ENCODE measurements at places on chromosomes 3 and 15.

GRCh38 chr3:28042095-28042635 is 199.3 kb upstream of the CMC1 start:
- DNase-seq: no peak

DNA sequence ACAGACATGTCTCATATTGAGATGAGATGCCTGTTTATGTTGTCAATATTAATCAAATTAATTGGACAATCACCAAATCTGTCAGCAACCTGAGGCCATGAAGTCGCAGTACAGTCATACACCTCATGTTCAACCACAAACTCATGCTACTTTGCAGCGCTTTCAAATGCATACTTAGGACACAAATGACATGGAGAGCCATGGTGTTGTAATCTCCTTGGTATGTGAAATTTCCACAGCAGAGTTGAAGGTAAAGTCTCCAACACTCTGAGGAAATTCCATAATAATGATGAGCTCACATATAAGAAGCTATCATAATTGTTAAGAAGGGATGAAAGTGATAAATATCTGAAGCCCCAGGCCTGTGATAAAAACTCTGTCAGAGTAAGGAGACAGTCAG is 873.9 kb downstream of the MCTP2 start:
- peak; percentile 40 for DNase-seq

DNA sequence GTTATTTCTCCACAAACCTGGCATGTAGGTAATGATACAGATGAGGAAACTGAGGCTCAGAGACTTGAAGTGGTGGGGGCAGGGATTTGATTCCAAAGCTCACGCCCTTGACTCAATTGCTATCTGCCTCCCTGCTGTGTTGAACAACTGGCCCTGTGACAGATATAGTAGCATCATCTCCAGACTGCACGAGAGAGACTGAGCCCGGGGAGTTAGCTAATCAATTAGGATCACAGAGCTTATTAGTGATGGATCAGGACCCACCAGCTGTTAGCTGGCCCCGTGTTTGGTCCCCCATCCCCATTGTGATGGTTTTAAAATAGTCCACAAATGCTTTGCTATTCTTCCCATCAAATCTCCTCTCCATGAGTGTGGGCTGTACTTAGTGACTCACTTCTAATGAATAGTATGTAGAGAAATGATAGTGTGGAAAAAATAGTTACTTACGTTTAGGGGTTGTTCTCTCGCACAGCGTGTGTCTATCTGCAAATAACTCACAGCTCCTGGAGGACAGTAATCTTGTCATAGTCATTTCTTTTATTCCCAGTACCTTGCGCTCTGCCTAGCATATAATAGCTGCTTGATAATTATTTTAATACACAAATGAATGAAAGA is 74.4 kb upstream of the KLF13 start:
- DNase-seq: no peak

DNA sequence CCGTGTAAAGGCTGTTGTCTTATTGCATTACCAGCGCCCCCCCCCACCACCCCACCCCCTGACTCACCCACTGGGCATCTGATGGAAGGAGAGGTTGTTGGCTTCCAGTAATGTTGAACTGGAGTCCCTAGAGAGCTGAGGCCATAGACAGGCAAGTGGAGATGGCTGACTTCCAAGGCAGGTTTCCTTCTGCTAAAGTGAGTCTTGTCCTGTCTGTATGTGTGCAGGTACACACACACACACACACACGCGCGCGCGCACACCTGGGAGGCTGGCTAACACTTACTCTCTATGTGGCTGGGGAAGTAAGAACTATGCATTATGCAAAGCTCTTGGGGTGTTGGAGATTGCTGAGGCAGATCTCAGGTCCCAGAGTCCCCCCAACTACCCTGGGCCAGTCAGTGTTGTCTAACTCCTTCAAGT is 1.6 kb upstream of the KY start:
- no peak for DNase-seq

- DNase-seq: no peak
Observed at GRCh38 chr15:77009176-77009575, 14.2 kb downstream of the PSTPIP1 start.

- no peak for DNase-seq
Observed at GRCh38 chr15:92578096-92578835, 77.3 kb downstream of the FAM174B start.

DNA sequence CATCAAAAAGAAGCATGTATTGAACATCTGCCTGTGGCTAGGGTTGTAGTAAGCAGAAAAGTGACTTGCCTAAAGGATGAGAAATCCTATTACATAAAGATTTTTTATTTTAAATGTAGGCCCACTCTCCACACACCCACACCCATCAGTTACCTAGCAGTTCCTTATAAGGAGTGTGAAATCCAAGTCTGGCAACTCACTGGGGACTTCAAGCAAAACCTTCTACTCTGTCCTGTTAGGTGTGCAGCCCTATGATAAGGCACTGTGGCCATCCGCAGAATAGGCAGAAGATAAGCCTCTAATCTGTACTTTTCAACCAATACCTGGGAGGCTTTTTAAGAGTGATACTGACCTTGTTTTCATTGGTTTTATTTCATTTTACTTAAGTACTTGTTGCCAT is 52.7 kb upstream of the TJP1 start:
- DNase-seq: no peak

DNA sequence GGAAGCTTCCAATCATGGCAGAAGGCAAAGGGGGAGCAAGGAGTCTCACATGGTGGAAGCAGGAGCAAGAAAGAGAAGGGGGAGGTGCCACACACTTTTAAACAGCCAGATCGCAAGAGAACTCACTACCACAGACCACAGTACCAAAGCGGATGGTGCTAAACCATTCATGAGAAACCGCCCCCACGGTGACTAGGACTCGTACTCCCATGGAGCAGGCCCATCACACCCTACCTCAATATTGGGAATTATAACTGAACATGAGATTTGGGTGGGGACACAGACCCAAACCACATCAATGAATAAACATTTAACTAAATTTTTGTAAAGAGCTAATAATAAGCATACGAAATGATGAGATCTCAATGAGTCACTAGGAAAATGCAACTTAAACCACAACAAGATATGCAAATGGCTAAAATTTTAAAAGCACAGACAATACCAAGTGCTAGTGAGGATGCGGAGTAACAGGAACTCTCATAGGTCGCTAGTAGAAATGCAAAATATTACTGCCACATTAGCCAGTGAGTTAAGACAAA is 10.0 kb downstream of the MRPS25 start:
- no peak for DNase-seq

- no peak for DNase-seq
Observed at GRCh38 chr3:33525232-33525631, 85.0 kb upstream of the UBP1 start.

DNA sequence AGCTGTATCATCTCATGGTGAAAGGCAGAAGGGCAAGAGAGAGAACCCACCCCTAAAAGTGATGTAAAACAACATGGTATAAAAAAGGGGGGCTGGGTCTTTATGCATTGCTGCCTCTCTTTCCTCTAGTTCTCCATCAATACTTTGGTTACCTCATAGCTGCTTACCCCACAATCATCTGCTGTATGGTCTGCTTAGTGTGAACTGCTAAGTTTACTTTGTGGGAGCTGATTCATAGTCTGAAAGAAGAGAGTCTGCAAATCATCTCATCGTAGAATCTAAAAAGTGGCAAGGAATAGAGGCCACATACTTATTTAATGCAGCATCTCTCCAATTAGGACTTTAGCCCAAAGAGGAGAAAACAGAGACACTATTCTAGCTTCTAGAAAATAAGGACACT is 546.8 kb downstream of the GBE1 start:
- no peak for DNase-seq

DNA sequence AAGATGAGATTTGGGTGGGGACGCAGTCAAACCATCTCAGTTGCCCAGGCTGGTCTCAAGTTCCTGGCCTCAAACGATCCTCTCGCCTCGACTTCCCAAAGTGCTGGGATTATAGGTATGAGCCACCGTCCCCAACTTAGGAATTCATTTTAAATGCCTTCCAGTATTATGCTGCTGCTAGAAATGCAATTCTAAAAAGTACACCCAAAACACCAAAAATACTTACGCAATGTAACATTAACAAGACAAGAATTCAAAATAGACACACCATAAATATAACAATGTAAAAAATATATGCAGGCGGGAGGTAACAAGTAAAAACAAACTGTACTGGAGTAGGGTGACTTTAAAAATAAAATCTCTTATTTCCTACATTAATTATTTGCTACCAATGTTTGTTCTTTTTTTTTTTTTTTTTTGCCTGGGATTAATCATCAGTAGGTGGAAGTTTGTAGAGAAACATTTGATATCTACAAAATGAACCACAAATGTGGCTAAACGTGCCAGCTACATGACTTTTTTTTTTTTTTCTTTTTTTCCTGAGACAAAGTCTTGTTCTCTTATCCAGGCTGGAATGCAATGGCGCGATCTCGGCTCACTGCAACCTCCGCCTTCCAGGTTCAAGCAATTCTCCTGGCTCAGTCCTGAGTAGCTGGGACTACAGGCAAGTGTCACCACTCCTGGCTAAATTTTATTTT is 56.8 kb downstream of the SETMAR start:
- no peak for DNase-seq

All from mesenchymal stem cell (in vitro differentiated cells and primary cell).